ENCODE measurements at places on chromosomes 13 and 19.

- no peak for DNase-seq
Measured at GRCh38 chr19:57786286-57786685, 16.8 kb downstream of the ZNF586 start.

DNA sequence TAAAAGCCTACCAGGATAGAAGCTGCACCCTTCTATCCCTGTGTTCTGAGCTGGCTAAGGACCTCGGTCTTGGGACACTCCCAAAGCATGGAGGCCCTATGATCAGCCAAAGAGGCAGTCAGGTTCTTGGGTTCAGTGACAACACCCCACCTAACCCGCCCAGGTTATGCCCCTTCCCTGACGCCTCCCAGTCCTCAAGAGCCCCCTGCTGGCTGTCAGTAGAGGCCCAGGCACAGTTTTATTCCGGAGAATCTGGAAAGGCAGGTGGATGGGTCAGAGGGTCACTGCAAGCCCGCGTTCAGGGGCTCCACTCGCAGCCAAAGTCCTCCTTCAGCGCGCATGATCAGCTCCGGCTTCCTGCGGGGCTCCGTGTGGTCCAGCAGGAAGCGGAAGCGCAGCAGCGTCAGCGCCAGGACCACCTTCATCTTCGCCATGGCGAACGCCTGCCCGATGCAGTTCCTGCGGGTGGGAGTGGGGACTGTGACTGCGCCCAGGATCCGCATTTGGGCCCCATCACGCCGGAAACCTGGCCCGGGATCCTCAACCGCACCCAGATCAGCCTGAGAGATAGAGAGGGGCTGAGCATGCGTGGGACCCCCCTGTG lies 22.3 kb downstream of the OR10H3 start:
- DNase-seq = peak; percentile 26

DNA sequence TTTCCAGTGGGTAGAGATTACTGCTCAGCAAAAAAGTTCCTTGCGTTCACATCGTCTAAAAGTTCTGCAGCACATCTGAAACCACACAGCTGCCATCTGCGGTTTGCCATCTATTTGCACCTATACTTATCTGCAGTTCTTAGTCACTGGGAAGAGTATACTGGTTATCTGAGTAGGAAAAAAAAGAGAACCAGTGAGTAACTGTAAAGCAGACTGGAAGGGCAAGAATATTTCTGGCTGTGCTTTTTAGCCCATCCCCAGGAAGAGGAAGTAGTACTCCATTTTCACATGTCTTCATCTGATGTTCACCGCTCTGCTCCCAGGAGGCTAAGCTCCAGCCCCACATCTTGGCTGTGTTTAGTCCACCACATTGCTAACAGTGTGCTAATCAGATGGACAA lies 35.6 kb downstream of the EFNB2 start:
- no peak for DNase-seq

DNA sequence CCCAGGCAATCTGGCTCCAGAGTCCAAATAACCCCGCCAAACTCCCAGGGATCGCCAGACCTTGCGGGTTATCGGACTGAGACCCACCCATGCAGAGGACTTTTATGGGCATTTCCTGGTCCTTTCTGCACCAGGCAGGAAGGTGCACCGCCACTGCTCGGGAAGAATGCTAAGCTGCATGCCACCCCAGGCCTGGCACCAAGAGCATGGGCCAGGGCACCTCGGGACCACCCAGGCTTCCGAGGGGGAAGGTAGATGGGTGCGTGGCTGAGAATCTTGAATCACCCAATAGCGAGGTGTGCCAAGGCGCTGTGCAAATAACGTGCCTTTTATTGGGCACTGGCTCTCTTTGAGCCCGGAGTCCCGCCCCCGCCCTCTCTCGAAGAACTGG lies 422 bp upstream of the ZNF575 start:
- DNase-seq = peak; percentile 27

- DNase-seq = no peak
Measured at GRCh38 chr13:64688893-64689677, 2541.1 kb downstream of the PCDH9 start.

DNA sequence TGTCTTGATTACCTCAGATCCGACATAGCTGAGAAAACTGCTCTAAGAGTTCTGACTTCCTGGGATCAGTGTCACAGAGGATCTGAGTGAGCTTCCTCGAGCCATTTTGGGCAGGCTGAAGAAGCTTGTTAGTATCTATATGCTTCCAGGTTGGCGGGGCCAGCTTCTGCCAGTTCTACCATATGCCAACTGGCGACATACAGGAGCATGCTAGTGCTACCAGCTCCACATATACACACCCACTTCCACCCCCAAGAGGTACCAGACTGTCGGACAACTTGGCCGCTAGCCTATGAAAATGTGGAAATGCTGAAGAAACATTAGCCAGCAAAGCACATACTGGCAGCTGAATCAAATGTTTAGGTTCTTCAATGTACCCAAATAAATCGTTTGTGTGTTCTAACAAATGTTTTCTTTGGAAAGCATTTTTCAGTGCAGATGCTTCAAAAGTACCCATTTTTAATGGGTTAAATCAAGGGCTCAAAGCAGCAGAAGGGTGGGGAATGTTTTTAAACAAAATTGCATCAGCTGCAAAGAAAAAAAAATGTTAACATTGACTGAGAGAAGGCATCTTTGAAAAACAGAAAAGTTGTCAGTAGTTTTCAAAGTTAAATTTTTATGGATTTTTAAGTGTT lies 163.7 kb downstream of the KLF12 start:
- no peak for DNase-seq
